ENCODE measurements at places on chromosomes 1 and 21. TPM values are rescaled to one million over a fixed set of nuclear protein-coding genes. Genes with fewer than 3 reads are reported as not detected.

The BCAN gene
- total RNA-seq, result not detected

The PRSS38 gene
- not detected for total RNA-seq

The CASQ2 gene
- total RNA-seq, result 95.6 TPM

The CLCNKA gene
- total RNA-seq, result 0.33 TPM

The NBPF12 gene
- 8.6 TPM for total RNA-seq

The B3GALT5 gene
- under 0.01 TPM for total RNA-seq

The BNIPL gene
- total RNA-seq, result under 0.01 TPM

The CYYR1 gene
- 10.0 TPM for total RNA-seq

The VANGL1 gene
- total RNA-seq, result 9.1 TPM

The VPS72 gene
- 57.0 TPM for total RNA-seq

The FYB2 gene
- not detected for total RNA-seq

The ETV3L gene
- not detected for total RNA-seq

The OR2L13 gene
- not detected for total RNA-seq

The FAM110D gene
- total RNA-seq, result 2.9 TPM

The EPHA10 gene
- 0.46 TPM for total RNA-seq

The FCRL5 gene
- total RNA-seq, result 0.50 TPM

The PSRC1 gene
- 7.1 TPM for total RNA-seq

The LORICRIN gene
- total RNA-seq, result not detected

The KIRREL1 gene
- 41.9 TPM for total RNA-seq

The EDARADD gene
- 0.66 TPM for total RNA-seq

The IL10 gene
- total RNA-seq, result 5.1 TPM

The SPATA21 gene
- total RNA-seq, result not detected

The RALGPS2 gene
- total RNA-seq, result 18.8 TPM

The IRF2BP2 gene
- 119 TPM for total RNA-seq

The ZMYND12 gene
- not detected for total RNA-seq

The ABCA4 gene
- 0.19 TPM for total RNA-seq
